ENCODE measurements at places on chromosomes 3 and 15. TPM values are rescaled to one million over a fixed set of nuclear protein-coding genes. Genes with fewer than 3 reads are reported as not detected.

DNA sequence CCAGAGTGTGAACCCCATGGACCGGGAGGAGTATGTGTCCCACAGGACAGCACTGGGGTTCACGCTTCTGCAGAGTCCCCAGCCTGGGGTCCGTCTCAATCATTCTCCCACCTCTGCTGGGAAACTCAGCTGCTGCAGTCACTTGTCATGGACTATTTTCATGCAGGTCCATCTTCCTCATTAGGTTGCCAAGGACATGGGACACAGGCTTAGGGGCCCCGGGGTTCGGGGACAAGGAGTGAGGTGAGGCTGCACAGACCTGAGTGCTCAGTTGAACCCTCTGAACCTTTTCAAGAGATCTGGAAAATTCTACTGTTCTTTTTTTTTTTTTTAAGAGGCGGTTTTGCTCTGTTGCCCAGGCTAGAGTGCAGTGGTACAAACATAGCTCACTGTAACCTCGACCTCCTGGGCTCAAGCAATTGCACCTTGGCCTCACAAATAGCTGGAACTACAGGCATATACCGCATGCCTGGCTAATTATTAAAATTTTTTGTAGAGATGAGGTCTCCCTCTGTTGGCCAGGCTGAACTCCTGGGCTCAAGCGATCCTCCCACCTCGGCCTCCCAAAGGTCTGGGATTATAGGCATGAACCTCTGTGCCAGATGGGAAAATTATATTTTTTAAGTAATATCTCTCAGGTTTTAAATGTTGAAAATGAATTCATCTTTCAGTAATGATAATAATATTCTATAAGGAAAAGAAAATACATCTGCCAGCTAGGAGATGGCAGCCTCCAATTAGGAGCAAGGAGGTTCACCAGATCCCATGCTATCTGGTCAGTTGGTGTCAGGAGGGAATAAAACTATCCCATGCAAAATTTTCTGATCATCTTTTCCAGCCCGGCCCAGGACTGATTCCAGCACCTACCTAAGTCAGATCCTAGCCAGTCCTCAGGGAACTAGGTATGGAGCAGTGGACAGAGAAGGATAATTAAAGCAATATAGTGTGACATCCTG is 45.2 kb downstream of the RPN1 start:
- DNase-seq: no peak

GRCh38 chr3:119333773-119334509 is 39.8 kb downstream of the ARHGAP31 start:
- DNase-seq: no peak

DNA sequence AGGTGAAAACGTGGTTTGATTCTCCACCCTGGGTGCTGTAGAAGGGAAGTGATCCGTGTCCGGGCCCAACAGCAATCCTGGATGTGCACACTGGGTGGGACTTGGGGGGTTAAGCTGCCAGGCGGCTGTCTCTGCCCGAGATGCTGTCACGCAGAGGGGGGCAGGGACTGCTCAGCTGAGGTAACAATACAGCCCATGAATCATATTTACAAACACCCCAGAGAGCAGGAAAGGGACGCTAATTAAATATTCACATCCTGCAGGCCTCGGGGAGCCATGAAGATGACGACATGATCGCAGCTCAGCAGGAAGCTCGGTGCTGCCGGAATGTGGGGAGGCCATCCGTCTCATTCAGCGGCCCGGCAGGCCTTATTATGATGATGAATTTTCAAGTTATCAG is 17.9 kb upstream of the CRABP1 start:
- no peak for DNase-seq

DNA sequence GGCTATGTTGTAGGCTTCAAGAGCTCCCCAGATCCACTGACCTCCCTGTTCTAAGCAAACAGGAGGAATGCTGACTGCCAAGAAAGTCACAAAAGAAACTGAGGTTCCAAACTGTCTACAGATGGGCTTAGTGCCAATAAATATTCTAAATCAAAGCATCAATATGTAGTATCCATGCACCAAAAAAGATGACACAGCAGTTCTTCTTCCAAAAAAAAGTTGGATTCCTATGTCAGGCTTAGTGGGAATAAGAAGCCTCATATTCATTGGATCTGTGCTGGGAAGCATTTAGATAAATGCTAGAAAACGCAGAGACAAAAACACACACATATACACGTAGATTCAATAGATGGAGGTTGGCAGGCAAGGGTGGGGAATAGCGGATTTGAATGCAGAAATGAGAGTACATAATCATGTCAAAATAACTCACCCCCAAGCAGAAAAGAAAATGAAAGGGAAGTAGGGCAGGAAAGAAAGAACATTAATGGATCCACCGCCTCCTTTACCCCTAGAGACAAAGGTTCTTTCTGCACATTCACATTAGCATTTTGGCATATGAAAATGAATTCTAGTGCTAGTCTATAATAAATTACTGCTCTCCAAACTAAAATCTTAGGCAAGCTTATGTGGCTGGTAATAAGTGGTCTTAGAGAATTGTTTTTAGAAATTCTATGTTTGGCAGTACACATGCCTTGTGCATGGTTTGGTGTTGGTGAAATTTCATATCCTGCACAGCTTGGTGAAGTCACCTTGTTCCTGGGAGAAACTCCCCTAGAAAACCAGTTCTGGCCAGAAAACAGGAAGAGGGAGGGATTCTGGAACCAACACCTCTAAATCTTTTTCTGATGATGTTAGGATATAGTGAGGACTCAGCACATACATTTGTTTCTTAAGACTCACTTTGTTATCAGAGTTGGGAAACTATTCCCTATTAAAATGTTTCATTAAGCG is 283.4 kb downstream of the LSAMP start:
- DNase-seq: no peak

- DNase-seq: no peak
Measured at GRCh38 chr3:65732051-65732935, 306.4 kb downstream of the MAGI1 start.

DNA sequence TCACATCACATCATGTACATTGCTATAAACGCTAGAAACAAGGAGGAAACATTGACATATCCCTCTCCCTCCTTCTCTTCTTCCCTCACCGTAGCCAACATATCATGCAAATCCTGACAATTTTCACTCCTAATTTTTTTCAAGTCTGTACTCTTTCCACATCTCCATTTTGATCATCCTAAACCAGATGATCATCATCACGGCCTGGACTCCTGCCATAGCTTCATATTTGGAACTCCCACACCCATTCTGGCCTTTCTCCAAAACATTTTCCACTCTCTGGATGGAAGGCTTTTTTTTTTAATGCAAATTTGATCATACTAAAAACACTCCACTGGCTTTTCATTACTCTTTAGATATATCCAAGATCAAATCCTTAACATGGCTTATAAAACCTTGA is 248.0 kb upstream of the CNTN3 start:
- no peak for DNase-seq

DNA sequence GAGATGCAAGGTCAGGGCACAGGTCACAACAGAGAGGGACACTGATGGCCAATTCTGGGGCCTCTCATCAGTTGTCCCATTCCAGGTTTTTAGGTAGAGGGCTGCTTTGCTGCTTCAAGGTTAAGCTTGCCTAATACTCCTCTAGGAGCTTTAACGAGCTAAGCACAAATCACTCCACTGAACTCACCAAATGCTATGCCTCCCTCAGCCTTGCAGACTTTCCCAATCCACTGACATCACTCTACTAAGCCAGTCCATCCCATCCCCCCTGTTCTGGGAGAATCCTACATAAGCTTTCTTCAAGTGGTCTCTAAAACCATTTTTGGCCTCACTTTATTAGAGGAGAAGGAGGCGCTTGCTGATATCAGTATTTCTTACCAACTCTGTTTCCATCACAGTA is 24.8 kb upstream of the PDCD6IP start:
- no peak for DNase-seq

GRCh38 chr3:116301422-116301821 is 143.9 kb downstream of the LSAMP start:
- DNase-seq: no peak

DNA sequence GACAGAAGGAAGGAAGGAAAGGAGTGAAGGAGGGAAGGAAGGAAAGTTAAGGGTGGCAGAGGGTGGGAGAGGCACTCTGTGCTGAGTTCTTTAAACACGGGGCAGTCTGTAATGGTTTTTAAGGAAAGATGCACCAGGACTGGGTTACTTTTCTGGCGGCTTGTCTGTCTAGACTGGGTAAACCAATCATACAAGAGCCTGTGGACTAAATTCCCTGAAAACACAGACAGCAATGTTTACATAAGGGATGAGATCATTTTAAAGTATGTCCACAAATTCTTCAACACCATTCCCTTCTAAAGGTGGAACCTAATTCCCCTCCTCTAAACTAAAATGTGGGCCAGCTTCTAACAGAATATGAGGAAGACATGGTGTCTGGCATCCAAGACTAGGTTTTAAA is 235.5 kb upstream of the IGF1R start:
- DNase-seq: no peak

DNA sequence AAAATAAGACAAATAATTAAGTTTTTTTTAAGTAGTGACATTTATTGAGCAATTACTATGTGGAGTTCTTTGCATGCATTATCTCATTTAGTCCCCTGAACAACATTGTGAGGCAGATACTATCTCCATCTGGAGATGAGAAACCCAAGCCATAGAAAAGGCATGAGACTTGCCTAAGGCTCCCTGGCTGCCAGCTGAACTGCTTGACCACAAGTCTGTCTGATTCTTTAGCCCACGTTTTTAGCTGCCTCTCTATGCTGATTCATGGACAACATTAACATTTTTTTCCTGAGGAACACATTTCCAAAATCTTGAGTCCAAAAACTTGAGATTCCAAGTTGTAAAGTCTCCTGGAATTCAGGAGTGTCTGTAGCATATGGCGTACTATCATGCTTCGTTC is 263.6 kb upstream of the GOLGA6L4 start:
- no peak for DNase-seq

GRCh38 chr3:178201714-178202113 is 334.5 kb upstream of the KCNMB2 start:
- DNase-seq: no peak

DNA sequence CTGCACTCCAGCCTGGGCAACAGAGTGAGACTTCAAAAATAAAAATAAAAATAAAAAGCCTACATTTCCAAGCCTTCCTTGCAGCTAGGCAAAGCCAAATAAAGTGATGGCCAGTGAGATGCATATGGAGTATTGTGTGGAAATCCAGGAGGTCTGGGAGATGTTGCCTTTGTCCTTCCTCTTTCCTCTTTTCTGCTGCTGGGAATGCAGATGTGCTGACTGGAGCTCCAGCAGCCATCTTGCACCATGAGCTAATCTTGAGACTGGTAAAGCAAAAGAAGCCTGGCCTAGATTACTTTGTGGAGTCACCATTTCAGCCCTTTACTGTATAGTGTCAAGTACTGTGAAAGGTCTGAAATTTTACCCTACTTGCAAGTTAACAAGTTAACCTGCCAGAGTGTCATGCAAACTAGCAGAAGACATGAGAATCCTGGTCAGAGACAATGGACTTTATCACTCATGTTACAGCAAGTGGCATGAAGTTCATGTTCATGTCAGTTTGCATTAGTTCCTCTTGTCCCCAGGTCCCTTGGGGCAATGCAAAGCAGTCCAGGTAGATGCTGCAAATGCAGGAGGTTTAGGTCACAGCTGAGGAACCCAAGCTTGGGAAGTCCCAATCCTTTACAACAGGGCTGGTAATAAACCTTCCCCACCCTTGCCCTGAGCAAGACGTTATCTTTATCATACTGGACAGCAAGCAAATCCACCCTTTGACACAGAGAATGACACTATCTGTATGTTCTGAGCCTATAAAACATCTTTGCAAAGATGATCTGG is 103.1 kb downstream of the TLE3 start:
- DNase-seq: no peak

DNA sequence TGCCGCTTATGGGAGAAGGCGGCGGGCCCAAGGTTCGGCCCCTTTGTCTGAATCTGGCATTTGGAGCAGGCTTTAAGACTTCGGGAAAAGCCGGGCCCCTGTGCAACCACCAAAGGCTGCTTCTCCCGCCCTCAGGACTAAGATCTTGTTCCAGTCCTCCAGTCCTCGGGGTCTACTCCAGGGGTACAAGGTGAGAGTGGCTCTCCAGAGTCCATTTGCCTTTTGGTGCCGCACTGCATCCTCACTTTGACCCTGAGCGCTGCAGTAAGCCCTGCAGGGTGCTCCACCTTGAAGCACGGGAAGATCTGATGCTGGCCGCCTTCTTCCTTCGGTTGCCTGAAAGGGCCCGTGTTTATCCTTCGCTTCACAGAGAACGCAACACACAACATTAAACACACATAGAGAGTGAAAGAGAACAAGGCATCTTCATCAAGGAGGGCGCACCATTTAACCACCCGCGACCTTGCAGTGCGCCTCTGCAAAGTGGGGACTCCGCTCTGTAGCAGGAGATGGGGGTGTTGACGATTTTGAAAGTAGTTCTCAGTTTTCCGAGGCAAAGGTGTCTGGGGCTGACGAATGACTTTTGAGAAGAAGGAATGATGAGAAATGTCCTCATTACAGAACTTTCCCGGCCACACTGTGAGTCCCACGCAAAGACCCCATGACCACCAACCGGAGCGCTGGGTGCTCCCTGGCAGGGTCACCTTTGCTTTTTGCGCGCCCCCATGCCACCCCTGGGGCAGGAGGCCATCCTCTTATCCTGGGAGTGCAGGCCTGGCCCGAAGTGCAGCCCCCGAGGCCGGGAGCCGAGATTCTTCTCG is 1.0 kb downstream of the PIGZ start:
- no peak for DNase-seq

DNA sequence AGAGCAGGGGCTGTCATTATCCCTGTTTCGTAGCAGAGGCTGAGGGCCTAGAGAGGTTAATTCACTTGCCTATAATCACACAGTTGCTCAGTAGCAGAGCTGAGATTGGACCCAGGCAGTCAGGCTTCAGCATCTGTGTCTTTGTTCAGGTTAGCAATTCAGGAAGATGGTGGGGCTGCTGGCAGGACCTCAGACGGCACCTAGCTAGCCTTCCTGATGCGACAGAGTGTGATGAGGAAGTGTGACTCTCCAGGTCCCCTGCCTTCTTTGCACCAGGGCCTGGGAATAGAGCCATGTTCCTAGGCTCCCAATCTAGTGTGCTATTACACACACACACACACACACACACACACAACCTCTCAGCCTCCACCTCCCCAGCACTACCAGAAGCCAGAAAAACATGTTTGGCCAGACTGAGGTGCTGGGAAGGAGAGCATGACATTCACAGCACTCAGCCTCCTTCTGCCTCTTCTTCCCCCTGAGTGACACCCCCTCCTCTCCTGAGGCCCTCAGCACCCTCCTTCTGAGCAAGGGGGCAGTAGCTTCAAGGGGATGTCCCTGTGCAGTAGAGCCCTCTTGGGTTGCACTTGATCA is 88.9 kb downstream of the TLE3 start:
- DNase-seq: no peak

DNA sequence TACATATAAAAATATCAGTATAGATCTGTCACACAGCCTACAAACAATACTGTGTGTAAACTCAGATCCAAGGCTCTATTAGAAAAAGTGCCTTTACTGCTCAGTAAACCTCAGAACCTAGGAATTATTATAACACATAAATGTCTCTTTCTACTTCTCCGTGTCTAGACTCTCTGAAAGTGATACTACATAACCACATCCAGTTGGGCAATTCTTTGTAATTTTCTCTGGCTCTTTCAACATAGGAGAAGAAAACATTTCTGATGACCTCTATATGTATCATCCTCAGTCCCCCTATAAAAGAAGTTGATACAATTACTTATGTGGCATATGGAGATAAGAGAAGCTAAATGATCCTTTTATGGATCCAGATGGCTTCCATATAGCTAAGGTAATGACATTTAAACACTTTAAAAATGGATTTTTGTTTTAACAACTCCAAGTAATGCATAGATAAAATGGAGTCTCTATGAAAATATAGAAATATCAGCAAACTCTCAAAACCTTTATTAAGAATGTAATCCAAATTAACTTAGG is 104.5 kb downstream of the LSAMP start:
- no peak for DNase-seq

- no peak for DNase-seq
Measured at GRCh38 chr3:5210926-5211325, 23.4 kb downstream of the EDEM1 start.

The CPLX3 gene
- total RNA-seq: not detected

The PLOD2 gene
- 11.5 TPM for total RNA-seq
